ENCODE measurements at places on chromosomes 6 and 20. TPM values are rescaled to one million over a fixed set of nuclear protein-coding genes. Genes with fewer than 3 reads are reported as not detected.

The AGPAT4 gene
- total RNA-seq = 8.6 TPM

- no peak for DNase-seq
Observed at GRCh38 chr20:774016-774659, 5.8 kb upstream of the SLC52A3 start.

DNA sequence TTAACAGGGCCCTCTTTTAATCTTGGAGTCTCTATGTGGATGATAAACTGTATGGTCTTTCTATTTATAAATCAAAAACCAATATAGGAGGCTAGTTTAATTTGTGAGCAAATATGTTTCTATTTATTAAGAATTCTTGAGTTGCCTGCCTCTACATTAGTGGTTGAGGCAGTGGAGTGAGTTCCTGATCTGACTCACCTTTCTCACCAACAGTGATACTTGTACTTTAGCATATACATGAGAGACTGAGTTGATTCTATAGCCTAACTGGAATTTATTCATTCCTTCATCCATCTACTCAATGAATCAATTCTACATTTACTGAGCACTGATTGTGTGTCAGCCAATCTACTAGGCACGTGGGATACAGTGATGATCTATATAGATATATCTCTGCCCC, 126.9 kb downstream of the TRMT11 start:
- no peak for DNase-seq

The HMGCLL1 gene
- 1.4 TPM for total RNA-seq

The CCN6 gene
- 1.4 TPM for total RNA-seq

GRCh38 chr20:45433316-45433715, 17.4 kb downstream of the PIGT start:
- no peak for DNase-seq

The F13A1 gene
- 5.4 TPM for total RNA-seq

DNA sequence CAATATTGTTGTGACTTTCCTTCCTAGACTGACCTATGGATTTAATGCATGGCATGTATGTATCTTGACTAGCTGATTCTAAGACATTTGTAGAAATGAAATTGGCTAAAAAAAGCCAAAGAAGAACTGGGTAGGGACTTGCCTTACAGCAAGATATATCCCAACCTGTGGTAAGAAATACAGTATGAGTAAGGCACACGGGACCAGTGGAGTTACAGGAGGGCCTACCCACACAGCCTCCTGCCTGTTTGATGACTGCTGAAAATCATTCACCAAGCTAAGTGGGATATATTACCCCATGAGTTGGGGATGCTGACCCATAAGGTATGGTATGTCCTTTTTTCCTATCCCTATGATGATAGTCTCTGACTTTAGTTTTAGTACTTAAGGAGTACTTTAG, 112.2 kb downstream of the INSM1 start:
- no peak for DNase-seq

DNA sequence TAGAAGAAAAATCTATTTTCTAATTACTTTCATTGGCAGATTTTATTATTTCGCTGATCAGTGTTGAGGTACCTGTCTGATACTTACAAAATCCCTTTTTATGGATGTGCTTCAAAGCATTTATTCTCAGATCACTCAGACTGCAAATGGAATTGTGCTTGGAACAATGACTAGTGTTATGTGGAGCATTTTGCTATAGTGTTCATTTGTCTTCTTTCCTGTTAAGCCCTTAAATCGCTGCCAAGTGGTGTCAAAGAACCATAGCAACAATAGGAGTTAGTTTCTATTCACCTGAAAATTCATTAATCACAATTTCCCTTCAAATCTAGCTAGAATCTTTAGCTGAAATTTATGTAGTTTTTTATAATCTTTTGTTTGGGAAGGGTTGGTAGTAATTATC, 29.8 kb downstream of the SMPDL3A start:
- no peak for DNase-seq

DNA sequence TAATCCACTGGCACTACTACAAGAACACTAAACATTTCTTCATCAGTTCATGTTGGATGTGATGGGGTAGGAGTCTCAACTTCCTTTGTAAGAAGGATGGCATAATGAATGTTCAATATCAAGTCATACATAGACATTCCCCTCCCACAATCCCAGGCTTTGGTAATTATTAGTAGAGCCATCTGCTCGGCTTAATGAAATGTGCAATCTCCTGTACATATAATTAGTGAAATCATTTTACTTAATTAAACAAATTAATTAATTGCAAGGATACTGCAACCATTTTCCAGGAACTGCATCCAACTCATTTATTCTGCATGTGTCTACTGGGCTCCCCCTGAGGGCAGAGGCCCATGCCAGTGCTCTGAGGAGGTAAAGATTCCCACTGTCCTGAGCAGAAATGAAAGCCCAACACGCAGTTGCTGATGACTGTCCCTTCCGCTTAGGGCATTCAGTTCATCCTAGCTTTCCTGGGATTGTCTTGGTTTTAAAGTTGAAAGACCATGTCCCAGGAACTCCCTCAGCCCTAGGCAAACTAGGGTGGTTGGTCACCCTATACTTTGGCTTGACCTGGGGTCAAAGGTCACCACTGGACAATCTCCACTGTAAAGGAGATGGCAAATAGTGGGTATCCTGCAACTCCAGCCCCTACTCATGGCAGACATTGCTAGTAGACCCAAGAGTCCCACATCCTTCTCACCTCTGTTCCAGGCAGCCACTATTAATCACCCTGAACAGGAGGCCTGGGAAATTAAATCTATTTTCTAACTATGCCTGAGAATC, 109.8 kb downstream of the TRERF1 start:
- no peak for DNase-seq

The GDAP1L1 gene
- total RNA-seq = not detected

The SLC17A4 gene
- not detected for total RNA-seq

- DNase-seq = no peak
Observed at GRCh38 chr6:150266963-150267685, 101.7 kb upstream of the IYD start.
